NCI-H2081 (cell line): ENCODE measurements at places on chromosomes 7 and 10.

GRCh38 chr10:121081306-121081705, 230.1 kb downstream of the WDR11 start:
- DNase-seq, result no peak

GRCh38 chr10:42930516-42931192, 146.2 kb upstream of the RET start:
- DNase-seq, result no peak

- peak; percentile 14 for DNase-seq
Measured at GRCh38 chr7:8035647-8036518, 67.3 kb downstream of the GLCCI1 start.

DNA sequence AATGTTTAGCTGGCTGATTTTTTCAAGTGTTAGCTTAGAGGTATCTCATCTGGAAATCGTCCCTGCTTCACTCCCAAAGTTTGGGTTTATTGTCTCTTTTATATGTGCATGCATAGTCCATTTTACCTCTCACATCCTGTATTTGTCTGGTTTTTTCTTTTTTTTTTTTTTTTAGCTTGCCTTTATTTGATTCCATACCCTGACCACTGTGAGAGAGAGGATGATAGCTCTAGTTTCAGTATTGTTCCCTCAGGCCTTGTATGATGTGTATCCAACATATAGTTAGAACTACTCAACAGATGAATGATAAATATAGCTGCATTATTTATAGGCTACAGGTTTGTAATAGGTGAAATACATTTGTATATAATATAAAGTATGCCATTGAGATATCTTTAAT, 29.9 kb downstream of the PCGF5 start:
- DNase-seq, result no peak

DNA sequence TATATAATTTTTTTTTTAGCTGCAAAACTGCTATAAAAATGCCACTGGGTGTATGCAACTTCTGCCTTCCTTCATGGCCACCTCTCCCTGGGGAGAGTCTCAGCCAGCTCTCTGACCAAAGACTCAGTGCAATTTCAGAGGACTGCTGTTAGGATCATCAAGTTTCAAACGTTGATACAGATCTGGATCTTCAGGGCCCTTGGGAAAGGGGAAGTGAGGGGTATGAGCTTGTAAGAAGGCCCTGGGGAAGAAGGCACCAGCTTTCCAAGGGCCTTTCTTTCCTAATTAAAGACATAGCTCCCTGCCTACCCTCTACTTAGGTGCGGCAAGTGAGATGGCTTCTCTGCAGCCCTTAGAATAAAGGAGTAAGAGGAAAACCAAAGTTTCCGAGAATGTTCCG, 130.4 kb downstream of the CUL2 start:
- no peak for DNase-seq

DNA sequence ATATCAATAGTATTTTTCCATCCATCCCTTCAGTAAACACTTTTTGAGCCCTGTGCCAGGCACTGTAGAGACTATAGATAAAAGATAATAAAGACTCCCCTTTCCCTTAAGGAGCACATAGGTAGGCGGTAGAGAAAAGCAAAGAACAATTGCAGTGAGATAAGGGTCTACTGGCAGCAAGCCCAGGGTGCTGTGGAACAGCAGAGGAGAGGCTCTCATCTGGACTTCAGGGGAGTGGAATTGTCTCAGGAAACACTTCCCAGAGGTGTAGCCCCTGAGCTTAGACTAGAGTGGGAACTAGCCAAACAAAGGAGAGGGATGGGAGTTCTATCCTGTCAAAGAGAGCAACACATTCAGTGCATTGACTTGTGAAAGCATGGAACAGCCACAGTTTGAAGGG, 102.0 kb downstream of the NRF1 start:
- peak; percentile 4 for DNase-seq

DNA sequence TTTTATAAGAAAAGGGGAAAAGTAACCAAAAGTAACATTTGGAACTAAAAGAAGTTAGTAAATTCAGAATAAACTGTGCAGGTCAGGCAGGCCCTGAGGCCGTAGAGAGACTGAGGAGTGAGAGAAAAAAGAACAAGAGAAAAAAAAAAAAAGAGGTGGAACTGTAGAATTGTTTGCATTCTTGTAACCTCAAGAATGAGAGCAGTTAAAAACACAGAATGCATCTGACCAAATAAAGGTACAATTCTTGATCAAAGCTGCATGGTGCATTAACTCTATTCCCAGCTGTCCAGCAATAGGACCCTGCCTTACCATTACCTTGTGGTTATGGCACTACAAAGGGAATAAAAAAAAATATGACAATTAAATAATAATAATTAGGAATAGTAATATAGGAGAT, 170.1 kb upstream of the SEMA3A start:
- DNase-seq, result no peak

DNA sequence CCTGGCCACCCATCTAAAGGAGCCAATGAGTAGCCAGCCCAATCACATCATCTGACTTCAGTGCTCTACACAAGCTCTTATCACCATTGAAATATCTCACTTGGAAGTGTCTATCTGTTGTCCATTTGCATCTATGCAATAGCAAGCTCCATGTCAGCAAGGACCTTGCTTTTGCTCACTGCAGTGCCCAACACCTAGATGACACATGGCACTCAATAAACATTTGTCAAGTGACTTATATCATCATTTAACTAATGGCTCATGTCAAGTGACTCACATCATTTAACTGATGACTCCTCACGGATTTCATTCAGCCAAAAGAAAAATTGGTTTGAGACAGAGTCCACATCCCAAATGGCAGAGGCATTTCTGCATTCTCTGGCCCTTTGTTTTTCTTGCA, 92.9 kb upstream of the ADAM12 start:
- DNase-seq, result no peak

DNA sequence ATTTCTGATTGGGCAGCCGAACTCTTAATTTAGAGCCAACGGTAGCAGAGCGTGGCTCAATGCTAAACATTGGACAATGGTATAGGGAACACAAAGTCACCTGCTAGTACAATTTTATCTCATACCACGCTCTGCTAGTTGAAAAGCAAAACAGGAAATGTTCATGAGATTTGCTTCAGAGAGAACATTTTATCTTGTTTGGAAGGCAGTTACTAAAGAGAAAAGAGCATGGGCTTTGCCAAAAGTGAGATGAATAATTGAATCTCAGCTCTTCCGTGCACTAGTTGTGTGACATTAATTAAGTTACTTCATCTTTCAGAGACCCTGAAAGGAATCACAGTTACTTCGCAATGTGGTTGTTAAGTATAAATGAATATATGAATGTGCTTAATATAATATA, 161.5 kb upstream of the FAM13C start:
- DNase-seq, result no peak

DNA sequence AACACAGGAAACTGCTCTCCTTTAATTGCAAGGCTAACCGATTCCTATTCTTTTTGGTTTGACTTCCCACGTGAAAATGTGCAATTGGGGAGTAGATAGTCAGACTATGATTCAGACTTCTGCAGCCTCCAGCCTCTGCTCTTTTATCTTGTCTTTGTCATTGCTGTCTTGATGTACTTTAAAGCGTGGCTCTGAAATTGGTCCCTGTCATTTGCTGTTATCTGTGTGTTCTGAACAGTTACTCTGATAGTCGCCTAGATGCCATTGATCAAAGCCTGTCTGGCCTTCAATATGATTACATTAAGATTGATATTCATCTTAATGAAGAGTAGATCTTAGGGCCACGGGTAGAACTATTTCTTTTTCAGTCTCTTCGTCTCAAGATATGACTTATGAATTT, 799.2 kb downstream of the REEP3 start:
- DNase-seq, result no peak

DNA sequence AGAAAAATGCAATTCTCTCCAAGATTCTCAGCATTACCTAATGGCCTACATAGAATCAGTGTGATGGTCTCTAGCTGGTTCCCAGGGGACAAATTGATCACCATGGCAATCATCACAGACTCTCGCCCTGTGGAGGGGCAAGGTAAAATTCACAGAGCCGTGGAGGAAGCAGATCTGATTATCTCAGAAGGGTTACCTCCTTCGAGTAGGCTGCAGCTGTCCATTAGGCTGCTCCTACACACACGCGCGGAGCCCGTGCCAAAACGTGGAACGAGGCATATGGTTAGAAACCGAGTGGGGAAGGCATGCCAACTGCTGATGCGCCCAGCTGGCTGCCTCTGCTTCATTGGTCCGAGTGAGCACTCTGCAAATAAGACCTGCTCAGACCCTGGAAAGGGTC, 52.8 kb upstream of the PTER start:
- DNase-seq, result peak; percentile 28

- DNase-seq, result no peak
Measured at GRCh38 chr10:88903715-88904114, 23.7 kb downstream of the STAMBPL1 start.

GRCh38 chr10:89438525-89438924, 24.2 kb downstream of the IFIT5 start:
- DNase-seq, result no peak

DNA sequence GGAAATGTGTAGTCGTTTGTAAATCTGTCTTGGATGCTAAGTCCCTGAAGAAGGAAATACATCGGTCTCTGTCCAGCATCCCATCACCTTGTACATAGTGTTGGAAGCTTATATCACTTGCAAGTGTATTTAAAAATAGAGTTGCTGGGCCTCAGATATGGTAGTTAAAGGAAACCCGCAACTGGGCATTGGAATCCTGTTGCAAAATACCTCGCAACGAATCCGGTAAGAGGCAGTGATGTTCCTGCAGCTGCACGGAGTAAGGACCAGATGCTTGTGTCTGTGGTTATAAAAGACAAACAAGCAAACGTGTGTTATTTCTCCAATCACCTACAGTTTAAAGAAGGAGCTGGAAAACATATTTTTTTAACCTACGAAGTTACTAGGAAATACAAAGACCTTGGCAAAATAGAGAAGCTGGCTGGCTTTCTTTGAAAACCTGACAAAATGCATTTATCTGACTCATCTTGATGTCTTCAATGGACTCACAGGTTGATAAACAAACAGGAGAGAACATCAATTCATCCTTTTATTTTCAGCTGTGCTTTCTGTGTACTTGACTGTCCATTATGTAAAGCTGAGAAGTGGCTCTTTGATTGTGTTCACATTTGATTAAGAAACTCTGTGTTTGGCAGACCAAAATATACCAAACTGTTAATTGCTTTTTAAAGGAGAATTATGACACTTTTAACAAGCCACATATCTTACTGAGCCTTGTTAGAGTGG, 326.4 kb downstream of the SFMBT2 start:
- no peak for DNase-seq

GRCh38 chr7:134355927-134356326, 39.2 kb upstream of the SLC35B4 start:
- DNase-seq, result no peak

- no peak for DNase-seq
Measured at GRCh38 chr10:45063591-45064231, 63.0 kb downstream of the ZNF22 start.

GRCh38 chr7:101333912-101334311, 12.3 kb upstream of the IFT22 start:
- DNase-seq, result no peak

DNA sequence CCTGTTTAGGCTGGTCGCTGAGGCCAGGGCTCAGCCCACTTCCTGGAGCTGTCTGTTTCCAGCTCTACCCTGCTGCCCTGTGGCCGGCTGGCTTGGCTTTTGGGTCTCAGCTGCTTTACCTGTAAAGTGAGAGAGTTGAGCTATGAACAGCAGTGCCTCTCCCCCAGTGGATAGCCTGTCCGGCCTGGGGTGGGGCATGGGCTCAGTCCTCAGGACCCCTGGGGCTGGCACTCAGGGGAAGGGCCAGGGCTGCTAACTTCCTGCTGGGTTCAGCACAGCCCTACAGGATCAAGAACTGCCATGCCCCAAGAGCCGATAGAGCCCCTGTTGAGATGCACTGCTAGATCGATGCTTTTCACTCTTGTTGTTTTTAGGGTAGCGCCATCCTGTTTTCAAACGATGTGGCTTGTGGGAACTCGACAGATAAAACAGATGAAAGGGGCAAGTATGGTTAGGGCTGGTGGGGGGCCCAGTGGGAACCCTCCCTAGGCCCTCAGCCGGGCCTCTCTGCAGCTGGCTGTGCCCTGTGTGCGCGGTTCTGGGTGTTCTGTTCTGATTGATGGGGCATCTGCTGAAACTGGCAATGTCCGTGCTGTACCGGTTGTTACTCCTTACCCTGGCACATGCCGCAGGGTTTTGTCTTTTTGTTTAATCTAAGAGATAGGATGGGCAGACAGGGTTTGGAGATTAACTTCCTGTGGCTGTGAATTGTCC, 10.0 kb upstream of the SFRP5 start:
- no peak for DNase-seq

DNA sequence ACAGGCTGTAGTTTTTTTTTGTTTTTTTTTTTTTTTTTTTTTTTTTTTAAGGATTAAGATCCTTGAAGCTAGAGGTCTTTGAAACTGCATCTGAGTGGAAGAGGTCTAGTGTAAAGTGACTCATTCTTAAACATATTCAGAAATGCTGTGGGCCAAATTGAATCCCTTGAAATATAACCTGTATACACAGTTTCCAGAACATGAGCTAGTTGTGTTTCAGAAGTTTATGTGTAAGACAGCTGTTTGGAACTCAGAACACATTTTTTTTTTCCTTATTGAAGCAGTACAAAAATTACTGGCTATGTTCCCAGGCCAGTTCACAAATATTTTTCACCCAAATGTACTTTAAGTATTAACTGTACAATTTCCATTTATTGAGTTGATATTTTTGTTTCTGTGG, 67.9 kb downstream of the PPP1R9A start:
- no peak for DNase-seq

GRCh38 chr7:134907000-134907399, 79.3 kb upstream of the AGBL3 start:
- DNase-seq, result no peak

DNA sequence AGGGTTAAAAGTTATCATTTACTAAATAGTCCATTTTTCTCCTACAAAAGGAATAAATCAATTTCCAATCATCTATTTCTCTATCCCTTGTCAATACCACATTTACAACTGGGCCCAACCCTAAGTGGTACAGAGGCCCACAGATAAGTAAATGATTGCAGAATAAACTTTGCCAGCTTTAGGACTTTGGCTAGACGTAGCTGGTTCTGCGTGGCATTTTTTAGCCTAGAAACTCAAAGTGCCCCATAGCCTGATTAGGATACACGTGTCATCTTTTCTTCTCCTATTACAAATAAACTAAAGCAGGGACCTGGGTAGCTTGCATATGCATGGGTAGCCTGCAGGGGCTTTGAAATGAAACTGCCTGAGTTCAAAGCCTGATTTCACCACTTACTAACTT, 56.4 kb downstream of the KLF6 start:
- DNase-seq, result no peak

GRCh38 chr7:139453673-139454321, 29.7 kb downstream of the KLRG2 start:
- no peak for DNase-seq

DNA sequence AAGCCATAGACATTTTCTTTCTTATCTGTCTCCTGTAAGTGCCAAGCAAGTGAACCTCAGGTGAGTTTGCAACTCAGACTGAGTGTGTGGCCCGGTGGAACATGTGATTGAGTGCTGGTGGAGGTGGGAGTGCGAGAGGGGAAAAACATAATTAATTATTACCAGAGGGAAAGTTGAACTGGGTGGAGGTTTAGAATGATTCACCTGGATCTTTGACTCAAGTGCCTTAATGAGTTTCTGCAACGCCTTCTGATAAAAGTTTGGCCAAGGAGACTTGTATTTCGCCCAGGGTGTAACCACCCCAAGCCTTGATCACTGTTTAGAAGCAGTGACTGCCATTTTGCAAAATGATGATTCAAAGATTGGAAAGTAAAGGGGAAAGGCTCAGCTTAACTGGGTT, 513.9 kb downstream of the GATA3 start:
- DNase-seq, result no peak

GRCh38 chr7:94252124-94252523, 142.6 kb upstream of the COL1A2 start:
- DNase-seq, result no peak

GRCh38 chr10:36421992-36422391, 703.4 kb upstream of the ANKRD30A start:
- DNase-seq, result no peak

- no peak for DNase-seq
Measured at GRCh38 chr7:131346885-131347592, 19.4 kb downstream of the MKLN1 start.
